Pulmonary artery endothelial cell (primary cell): ENCODE measurements at places on chromosomes 5 and 9.

DNA sequence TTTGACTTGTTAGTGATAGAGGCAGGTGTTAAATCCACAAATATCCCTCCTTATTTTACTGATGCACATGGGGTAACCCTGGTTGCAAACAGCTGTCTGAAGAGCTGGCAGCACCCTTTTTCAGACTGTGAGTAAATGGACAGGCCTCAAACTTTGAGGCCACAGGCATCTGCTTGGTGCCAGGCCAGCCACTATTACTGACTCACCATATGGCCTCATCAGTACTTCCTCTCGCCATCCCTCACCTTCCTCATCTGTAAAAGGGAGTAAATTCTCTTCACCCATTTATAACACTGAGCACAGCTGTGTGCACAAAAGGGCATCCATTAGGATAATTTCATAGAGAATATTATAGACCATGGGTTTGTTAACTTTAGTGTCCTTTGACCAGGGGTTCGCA lies 11.9 kb upstream of the TNIP1 start:
- no peak for DNase-seq

DNA sequence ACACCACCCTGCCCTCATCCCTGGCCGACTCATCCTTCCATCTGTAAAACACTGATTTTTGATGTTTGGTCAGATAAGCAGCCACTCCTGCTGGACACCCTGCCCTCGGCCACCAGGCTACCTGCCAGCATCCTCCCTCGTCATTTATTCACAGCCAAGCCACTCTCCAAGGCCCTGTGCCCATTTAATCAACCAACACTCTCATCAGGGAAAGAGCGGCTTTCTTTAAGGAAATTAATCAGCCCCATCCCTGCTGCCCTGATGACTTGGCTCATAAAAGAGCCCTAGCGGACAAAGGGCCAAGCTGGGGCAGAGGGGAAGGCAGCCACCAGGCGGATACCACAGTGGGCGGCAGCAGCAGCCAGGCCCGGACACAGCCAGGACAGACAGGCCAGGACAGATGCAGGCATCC lies 52.4 kb downstream of the GOLM1 start:
- no peak for DNase-seq

DNA sequence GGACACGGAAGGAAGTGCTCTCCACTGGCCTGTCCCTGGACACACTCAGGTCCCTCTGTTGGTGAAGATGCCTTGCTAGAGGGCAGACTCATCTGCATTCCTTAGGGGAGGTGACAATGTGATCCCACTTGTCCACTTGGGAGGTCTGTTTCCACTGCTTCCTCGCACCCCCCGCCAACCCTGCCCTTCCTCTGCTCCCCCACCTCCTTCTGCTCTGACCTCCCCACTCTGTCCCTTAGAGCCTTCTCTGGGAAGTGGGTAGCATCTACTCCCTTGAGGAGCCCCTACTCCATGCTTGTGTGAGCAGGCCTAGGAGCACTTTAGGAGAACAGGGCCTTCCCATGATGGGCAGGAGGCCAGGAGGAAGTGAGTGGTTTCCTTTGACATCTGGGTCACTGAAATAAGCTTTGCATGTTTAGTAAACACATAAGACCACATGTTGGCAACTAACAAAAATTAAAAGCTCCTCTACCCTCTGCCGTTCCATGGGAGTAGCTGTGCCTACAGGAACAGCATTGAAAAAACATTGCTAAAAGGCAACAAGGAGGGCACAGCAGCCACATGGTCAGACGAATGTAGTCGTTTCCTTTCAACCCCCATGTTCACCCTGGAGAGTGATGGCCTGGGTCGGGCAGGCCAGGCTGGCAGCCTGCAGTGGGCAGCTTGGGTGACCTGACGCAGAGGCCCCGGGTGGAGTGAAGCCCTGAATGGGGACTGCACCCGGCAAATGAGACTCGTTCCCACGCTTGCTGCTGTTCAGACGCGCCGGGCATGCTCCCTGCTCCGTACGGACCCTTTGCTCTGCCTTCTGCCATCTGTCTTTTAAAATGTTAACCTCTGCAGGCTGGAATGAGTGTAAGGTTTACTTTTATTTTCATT lies 634.0 kb downstream of the IRX1 start:
- no peak for DNase-seq

- DNase-seq, result no peak
These were observed 66.8 kb downstream of the FBXL7 start for GRCh38 chr5:15566789-15567188.

DNA sequence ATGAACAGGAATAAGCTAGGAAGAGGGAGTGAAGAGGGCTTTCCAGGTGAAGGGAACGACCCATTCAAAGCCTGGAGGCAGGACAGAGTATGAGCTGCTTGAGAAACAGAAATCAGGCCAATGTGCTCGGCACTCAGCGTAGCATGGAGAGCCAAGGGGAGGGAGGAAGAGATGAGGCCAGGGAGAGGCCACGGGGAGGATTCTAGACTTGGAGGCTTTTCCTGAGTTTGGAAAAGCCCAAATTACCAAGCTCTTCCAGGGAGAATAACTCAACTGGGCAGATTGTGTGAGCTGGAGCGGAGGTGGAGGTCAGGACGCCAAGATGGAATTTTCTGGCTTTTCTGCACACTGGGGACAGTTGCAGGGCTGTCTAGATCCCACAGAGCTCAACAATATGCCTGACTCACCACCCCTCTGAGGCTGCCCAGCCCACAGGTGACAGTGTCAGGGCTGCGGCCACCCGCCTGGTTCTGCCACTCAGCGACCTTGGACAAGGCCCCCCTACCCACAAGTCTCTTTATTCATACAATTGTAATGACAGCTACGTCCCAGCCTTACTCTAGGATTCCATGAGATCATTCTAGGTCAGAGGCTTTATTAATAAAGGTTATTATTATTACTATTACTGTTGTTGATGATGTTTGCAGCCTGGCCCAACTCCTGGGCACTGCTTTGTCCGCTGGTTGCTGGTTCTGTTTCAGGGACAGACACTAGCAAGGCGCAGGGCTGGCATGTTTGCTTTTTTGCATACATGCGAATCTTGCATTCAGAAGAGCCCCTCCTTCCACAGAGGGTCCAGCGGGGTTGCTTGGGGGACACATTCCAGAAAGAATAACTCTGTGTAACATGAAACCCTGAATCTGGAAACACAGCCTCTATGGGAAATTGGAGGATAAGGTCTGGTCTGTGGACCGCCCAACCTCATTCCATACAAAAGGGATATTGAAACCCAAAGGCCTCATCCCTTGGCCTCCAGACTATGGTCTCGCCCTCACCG lies 9.4 kb upstream of the LMX1B start:
- DNase-seq, result no peak

GRCh38 chr9:127524373-127524772 lies 73.1 kb downstream of the LRSAM1 start:
- DNase-seq, result no peak

GRCh38 chr5:43037636-43038495 lies 2.3 kb downstream of the ANXA2R start:
- DNase-seq, result no peak

DNA sequence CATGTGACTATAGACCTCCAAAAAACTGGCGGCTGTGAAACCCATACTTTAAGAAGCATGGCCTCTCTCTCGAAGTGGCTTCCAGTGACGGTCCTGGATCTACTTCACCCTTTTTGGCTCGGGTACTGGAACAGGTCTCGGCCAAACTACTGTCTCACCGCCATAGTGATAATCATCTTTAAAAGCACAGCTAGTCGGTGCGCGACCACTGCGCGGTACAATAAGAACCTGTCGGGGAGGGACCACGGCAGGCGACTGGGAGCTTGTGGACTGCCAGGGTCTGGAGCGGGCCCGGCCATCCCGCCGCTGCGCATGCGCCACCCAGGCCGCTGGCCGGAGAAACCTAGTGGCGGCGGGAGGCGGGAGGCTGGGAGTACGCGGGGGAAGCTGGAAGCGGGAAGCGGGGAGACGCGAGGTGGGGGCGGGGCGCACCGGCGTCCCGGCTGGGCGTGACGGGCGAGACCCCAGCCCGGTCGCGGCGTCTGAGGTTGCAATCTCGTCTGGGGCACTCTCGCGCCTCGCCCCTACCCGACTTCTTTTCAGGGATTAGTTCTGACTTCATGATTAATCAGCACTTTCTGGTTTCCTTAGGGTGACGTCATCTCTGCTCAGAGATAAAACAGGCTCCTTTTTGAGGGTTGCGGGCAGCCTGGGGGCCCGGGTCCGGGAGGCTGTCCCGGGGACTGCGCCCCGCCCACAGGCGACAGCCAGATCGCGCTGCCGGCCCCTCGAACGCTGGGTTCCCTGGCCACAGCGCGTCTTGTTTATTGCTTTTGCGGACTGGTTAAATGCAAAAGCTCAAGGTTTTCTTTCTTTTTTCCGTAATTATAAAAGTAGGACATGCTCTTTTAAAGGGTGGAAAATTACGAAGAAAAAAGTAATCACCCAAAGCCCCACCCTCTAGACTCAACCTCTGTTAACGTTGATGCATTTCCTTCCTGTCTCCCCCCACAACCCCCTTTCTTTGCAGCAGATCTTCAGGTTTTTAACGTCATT lies 266.8 kb downstream of the CWC27 start:
- DNase-seq, result peak; percentile 64

DNA sequence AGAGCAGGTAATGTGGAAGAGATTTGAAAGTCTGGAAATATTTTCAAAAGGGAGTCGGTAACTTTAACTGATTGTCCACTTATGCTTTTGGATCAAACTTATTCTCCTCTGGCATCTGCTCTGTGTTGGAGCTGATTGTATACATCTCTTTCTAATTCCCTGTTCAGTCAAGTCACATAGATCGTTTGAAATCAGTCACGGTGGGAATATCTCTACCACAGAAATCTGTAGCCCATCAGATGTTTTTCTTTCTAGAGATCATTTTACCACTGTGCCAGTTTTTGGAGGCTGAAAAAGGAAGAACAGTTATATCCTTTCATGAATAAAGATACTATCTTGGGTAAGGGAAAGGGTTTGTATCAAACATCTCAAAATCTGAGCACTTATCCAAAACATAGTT lies 1853.3 kb downstream of the EFNA5 start:
- DNase-seq, result no peak

DNA sequence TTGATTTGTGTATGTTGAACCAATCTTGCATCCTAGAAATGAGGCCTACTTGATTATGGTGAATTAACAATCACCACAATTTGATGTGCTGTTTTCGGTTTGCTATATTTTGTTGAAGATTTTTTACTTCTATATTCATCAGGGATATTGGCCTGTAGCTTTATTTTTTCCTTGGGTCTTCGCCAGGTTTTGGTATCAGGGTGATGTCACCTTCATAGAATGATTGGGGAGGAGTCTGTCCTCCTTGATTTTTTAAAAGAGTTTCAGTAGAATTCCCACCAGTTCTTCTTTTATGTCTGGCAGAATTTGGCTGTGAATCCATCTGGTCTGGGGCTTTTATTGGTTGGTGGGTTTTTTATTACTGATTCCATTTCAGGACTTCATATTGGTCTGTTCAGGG lies 115.2 kb downstream of the CPLANE1 start:
- DNase-seq, result peak; percentile 2

DNA sequence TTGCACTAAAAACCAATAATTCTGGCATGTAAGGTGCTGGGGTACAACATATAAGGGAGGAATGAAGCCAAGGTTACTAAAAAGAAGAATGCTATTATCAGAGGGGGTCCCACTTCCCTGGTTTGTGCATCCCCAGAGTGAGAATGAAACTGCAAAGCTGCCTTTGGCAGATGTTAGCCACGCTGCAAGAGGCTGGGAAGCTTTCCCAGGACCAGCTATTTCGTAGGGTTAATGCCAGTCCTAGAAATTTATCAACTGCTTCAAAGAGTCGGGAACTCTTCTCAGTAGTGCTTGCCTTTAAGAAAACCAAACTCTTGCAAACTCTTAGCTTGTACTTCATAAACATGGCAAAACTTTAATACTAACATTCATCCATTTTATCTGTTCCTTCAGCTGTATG lies 87.5 kb upstream of the NR5A1 start:
- no peak for DNase-seq

DNA sequence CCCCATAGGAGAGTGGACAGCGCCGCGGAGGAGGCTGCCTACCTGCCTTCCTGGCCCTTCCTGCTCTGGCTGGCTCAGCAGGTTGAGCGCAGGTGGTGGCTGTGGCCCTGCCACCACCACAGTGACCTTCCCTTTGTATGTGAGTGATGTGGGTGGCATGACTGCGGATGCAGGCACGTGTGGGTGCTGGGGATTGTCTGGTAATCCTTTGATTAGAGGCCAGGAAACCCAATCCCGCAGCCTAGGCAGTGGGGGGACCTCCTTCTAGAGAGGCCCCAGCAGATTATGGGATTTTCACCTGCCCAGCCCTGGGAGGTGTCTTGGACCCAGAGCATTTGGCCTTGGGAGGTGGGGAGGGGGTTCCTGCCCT lies 16.5 kb downstream of the RXRA start:
- no peak for DNase-seq

DNA sequence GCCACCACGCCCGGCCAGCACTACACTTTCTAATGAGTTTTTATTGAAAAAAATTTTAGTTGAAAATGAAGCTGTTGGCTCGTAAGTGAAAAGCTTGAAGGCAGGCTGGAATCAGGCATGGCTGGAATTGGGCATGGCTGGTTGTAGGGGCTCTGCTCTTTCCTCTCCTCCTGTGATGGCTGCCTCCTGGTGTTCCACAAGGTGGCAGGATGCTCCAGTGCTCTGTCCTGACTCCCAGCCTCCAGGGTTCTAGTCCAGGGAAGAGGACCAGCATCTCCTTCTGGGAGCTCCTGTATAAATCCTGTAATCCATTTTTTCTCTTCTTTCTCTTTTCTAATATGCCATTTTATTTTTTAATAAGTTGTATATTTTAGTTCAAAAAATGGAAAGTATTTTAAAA lies 57.2 kb upstream of the DHFR start:
- DNase-seq, result no peak
